H1 (cell line): ENCODE measurements at places on chromosomes 5 and 9. TPM values are rescaled to one million over a fixed set of nuclear protein-coding genes. Genes with fewer than 3 reads are reported as not detected.

Gene GLRX
- polyA plus RNA-seq, result 13.2 and 31.2 TPM in 2 replicates

Gene TEX48
- not detected in 2 replicates for polyA plus RNA-seq

Gene DNAH5
- 0.06 and 0.30 TPM in 2 replicates for polyA plus RNA-seq

Gene MATR3
- polyA plus RNA-seq, result 90.6 and 116 TPM in 2 replicates

Gene ROR2
- polyA plus RNA-seq, result 2.7 and 5.4 TPM in 2 replicates

Gene GCNT4
- polyA plus RNA-seq, result 0.61 and 1.1 TPM in 2 replicates
